ENCODE measurements at places on chromosomes 13 and 19.
A peak's percentile ranks its signal among the peaks of the same experiment; 100 is the strongest.

DNA sequence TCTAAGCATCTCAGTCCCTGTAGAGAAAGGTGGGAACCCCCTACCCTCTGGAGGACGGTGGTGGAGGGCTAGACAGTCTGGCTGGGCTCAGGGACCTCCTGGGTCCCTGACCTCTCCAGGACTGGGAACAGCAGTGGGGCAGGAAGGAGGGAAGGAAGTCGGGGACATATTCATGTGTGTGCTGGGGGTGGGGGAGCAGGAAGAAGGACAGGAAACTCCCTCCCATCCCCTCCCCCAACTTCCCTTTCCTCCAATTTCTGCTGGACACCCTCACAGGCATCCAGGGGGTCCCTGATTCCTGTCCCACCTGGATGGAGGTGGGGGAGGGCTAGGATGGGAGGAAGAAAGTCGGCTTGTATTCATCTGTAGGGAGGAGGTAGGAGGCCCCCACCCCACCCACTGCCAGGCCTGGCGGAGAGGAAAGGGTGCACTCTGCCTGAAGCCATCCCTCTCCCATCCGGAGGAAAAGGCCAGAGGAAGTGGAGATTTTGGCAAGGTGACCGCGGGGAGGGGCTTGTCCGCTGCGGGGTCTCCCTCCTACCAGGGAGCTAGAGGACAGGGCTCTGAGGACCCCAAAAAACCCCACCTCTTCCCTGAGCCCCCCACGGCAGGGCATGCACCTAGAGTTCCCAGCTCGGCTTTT lies 2.3 kb downstream of the NOVA2 start:
- DNase-seq, result no peak

DNA sequence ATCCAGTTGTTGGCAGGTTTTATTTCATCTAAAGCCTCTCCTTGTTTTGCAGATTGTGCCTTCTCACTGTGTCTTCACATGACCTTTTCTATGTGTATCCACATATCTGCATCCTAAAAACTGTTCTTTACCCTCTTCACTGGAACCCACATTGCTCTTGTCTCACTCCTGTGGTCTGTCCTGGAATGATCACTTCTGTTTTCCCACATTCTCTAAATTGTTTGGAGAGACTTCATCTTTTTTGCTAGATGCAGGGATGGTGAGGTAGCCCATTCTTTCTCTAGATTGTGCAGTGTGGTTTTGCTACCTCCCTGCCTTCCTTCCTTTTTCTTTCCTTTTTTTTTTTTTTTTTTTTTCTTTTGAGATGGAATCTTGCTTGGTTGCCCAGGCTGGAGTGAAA lies 608.6 kb upstream of the MIR17HG start:
- no peak for DNase-seq

- DNase-seq, result no peak
Observed at GRCh38 chr13:37230346-37230745, 124.9 kb upstream of the CSNK1A1L start.

GRCh38 chr13:99332456-99332855 lies 25.3 kb upstream of the GPR183 start:
- no peak for DNase-seq

DNA sequence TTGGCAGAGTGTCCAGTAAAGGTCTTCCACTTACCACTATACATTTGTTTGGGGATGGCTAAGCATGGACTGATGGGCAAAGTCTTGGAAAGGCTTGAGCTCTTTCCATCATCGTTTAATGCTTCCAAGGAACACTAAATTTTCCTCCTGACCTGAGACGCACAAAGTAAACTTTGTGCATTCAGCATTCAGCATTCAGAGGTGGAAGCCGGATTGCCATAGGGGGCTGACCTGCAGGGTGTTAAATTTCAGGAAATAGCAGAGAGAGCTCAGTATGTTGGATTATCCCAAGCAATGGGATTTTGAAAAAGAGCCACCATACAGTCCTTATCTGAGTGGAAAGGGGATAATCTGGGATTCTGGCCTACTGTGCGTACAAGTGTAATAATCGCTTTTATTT lies 14.0 kb downstream of the ZNF552 start:
- DNase-seq, result no peak

GRCh38 chr13:90867336-90867683 lies 480.2 kb upstream of the MIR17HG start:
- peak; percentile 91 for DNase-seq

DNA sequence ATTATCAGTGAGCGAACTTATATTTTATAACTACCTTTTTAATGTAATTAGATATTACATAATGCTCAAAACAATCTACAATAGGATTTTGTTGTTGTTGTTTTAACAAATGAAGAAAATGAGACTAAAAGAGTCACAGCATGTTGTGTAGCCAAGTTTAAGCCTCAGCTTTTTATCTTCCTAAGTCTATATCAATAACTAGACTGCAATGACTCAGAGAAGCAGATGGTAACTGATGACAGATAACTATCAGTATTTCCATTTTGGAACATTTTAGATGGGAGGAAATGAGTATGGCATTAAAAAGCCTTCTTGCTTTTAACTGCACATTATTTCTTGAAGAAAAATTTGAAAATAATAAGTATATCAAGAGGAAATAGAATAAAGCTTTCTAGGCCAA lies 825.2 kb downstream of the SLITRK1 start:
- no peak for DNase-seq

DNA sequence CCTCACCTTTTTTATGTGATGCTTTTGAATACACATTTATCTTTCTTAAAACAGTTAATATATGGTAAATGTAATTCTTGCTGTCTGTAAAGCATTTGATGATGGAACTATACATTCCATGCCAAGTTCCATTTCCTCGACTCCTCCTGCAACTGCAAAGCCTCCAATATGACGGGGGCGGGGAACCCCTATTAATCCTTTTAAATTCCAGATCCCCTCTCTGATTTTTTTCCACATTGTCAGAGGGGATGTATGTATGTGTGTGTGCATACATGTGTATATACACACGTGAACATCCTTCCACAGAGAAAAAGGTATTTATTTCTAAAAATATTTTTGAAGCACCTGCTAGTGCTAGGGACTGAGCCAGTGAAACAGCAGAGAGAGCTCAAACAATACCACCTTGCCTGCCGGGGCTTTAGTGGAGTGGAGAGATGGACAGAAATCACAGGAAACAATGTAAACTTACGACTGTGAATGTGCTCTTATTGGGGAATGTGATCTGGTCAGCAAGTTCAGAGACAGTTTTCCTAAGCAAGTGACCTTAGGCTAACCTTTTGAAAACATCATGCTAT lies 25.3 kb upstream of the MAB21L1 start:
- no peak for DNase-seq

DNA sequence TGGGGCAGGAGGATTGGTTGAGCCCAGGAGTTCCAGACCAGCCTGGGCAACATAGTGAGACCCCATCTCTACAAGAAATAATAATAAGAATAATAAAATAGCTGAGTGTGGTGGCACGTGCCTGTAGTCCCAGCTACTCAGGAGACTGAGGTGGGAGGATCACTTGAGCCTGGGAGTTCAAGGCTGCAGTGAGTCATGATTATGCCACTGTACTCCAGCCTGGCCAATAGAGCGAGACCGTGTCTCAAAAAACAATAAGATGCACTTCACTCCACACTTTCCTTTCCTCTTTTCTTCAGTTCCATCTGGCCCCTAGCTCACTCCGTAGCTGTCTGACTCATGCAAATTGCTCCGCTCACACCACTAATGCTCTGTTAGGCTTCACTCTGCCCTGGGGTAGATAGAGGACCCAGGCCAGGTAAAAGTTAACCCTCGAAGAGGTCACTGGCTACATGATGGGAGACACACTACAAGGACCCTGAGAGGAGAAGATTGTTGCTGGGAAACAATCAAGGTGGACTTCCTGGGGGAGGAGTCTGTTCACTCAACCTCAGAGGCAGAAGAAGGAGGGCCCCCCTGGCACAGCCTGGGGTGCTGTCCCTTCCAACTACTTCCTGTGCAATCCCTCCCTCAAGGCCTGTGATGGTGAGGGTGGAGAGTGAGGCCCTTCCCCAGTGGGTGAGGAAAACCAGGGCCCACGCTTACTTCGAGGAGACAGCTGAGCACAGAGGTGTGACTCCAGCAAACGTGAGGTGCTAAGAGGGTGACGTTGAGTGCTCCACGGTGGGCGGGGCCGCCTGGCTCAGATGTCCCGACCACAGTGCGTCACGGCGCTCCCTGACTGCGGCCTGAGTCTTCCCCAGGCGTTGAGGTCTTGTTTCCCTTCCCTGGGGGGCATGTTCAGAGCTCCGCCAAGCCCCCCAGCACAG lies 8.8 kb upstream of the TNFSF9 start:
- DNase-seq, result peak; percentile 99

GRCh38 chr19:33522371-33522662 lies 726 bp upstream of the PEPD start:
- DNase-seq, result no peak
